ENCODE measurements at places on chromosomes 2 and 18. TPM values are rescaled to one million over a fixed set of nuclear protein-coding genes. Genes with fewer than 3 reads are reported as not detected.

METTL8 gene
- 53.4 TPM for total RNA-seq

AGAP1 gene
- 49.1 TPM for total RNA-seq

NGEF gene
- total RNA-seq, result 5.4 TPM

LYPD6 gene
- total RNA-seq, result 4.8 TPM

ZFAND2B gene
- 20.2 TPM for total RNA-seq

EPG5 gene
- 20.7 TPM for total RNA-seq

TOGARAM2 gene
- total RNA-seq, result 0.62 TPM

REG1A gene
- 8.2 TPM for total RNA-seq

ALPG gene
- 0.94 TPM for total RNA-seq

CRYGC gene
- not detected for total RNA-seq

IL1RL2 gene
- 0.11 TPM for total RNA-seq

NT5C1B gene
- total RNA-seq, result not detected

SFTPB gene
- 7.6 TPM for total RNA-seq

GRCh38 chr18:24764766-24765165 lies 304.3 kb downstream of the HRH4 start:
- H3K4me3 ChIP-seq, result no peak overlapping the region
- no peak for DNase-seq
- no peaks in the 10 kb centered on the region for H3K27me3 ChIP-seq
- no peak overlapping the region for H3K27ac ChIP-seq
- peaks cover 9% of the 10 kb centered on the region for H3K36me3 ChIP-seq

DNA sequence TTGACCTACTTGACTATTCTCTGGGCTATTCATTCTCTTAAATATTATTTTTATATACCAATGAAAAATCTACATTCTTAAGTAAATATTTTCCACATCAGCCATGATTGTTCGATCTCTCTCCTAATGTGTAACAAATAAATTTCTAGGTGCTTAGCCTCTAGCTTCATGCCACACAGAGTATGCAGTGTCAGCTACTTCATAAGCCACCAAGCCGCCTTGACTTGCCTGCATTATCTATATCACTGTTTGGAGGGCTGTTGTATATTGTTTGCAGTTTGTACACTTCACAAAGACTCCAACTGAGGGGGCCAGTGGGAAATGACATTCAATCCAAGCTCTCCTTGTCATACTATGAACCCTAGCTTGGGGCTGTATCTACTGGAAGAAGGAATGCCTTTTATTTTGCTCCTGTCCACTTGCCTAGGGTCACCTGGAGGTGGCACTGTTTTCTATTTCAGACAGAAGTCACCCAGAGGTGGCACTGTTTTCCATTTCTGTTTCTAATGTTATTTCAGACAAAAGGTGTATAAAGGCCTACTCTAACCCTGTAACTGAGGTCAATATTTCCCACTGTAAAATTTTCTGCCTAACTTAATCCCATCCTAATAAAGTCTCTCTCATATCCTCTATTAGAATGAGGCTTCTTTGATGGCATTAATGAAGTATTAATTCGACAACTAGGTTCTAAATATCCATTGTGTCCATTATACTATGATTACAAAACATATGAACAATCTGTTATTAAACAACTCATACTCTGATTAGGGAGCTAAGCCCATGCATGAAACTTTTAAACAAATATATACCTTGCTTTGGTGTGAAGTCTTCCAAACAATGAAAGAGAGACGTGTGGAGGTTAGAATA lies 36.4 kb downstream of the COL5A2 start:
- peaks cover 7% of the 10 kb centered on the region for H3K4me1 ChIP-seq
- no peak overlapping the region for H3K27ac ChIP-seq
- H3K27me3 ChIP-seq, result no peaks in the 10 kb centered on the region
- peak; percentile 50 for DNase-seq
- H3K4me3 ChIP-seq, result no peak overlapping the region

GRCh38 chr2:2856723-2857415 lies 520.7 kb downstream of the EIPR1 start:
- H3K4me3 ChIP-seq, result no peak overlapping the region
- DNase-seq, result no peak
- H3K36me3 ChIP-seq, result no peaks in the 10 kb centered on the region
- no peak overlapping the region for H3K27ac ChIP-seq
- H3K27me3 ChIP-seq, result no peaks in the 10 kb centered on the region

DNA sequence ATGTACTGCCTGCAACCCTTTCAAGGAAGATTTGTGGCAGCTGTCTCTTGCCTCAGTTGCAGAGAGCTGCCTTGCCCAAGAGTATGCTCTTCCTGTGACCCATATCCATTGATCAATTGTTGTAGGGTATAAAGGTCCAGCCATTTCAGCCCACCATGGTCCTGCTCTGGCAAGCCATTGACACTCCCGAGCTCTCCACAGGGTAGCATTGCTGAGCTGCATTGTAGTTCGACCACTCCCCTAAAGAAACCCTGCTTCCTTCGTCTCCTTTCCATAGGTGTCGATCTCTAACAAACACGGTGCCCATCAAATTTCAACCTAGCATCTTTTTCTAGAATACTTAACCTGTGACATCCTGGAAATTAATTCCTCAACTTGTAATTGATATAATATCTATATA lies 104.9 kb upstream of the NDUFV2 start:
- H3K4me1 ChIP-seq, result peaks cover 16% of the 10 kb centered on the region
- H3K27ac ChIP-seq, result no peak overlapping the region
- H3K27me3 ChIP-seq, result no peaks in the 10 kb centered on the region
- H3K4me3 ChIP-seq, result no peak overlapping the region
- DNase-seq, result no peak
- H3K36me3 ChIP-seq, result no peaks in the 10 kb centered on the region

- H3K36me3 ChIP-seq, result no peaks in the 10 kb centered on the region
- no peak for DNase-seq
- peaks cover 15% of the 10 kb centered on the region for H3K4me1 ChIP-seq
- H3K27ac ChIP-seq, result 0 out of 2 replicates have a peak overlapping the region, but pooled peaks have one; percentile 28
- H3K27me3 ChIP-seq, result no peaks in the 10 kb centered on the region
These were observed 116.1 kb upstream of the OTX1 start for GRCh38 chr2:62934517-62934916.

GRCh38 chr2:222622910-222623309 lies 33.0 kb downstream of the FARSB start:
- no peak overlapping the region for H3K27ac ChIP-seq
- H3K36me3 ChIP-seq, result peaks cover 59% of the 10 kb centered on the region
- DNase-seq, result no peak
- no peaks in the 10 kb centered on the region for H3K27me3 ChIP-seq
- H3K4me1 ChIP-seq, result no peaks in the 10 kb centered on the region

DNA sequence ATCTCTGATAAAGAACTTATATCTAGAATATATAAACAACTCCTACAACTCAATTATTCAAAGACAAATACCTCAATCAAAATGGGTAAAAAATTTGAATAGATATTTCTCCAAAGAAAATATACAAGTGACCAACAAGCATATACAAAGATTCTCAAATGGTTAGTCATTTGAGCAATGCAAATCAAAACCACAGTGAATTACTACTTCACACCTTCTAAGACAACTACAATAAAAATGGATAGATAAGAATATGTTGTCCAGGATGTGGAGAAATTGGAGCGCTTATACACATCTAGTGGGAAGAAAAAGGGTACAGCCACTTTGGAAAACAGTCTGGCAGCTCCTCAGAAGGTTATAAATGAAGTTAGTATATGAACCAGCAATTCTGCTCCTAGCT lies 332.9 kb downstream of the TGIF1 start:
- DNase-seq, result no peak
- peaks cover 9% of the 10 kb centered on the region for H3K36me3 ChIP-seq
- H3K27ac ChIP-seq, result no peak overlapping the region
- peaks cover 8% of the 10 kb centered on the region for H3K4me1 ChIP-seq
- H3K27me3 ChIP-seq, result no peaks in the 10 kb centered on the region

DNA sequence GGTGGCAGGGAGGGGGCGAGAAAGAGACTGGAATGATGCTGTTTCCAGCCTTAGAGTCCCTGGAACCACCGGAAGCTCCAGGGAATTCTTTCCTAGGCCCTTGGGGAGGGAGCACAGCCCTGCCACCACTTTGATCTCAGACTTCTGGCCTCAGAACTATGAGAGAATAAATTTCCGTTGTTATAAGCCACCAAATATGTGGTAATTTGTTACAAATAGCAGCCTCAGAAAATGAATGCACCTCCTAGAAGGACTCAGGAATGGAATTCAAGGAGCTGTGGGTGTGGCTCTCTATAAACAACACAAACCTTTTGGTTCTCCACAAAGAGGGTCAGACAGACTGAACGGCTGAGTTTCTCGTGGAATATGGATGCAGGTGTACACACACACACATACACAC lies 144.5 kb downstream of the ACKR3 start:
- no peaks in the 10 kb centered on the region for H3K36me3 ChIP-seq
- H3K27me3 ChIP-seq, result no peaks in the 10 kb centered on the region
- no peak overlapping the region for H3K27ac ChIP-seq
- no peak for DNase-seq
- no peak overlapping the region for H3K4me3 ChIP-seq
- H3K4me1 ChIP-seq, result no peaks in the 10 kb centered on the region

GRCh38 chr18:9022397-9023155 lies 79.9 kb upstream of the NDUFV2 start:
- 0 out of 2 replicates have a peak overlapping the region, but pooled peaks have one; percentile 69 for H3K27ac ChIP-seq
- H3K4me1 ChIP-seq, result peaks cover 12% of the 10 kb centered on the region
- no peaks in the 10 kb centered on the region for H3K27me3 ChIP-seq
- H3K4me3 ChIP-seq, result no peak overlapping the region
- DNase-seq, result no peak

GRCh38 chr2:229855116-229855515 lies 66.7 kb downstream of the TRIP12 start:
- no peak overlapping the region for H3K27ac ChIP-seq
- H3K36me3 ChIP-seq, result peaks cover 55% of the 10 kb centered on the region
- DNase-seq, result no peak
- H3K4me3 ChIP-seq, result no peak overlapping the region
- no peaks in the 10 kb centered on the region for H3K27me3 ChIP-seq

- no peaks in the 10 kb centered on the region for H3K36me3 ChIP-seq
- peak overlapping the region; percentile 6 for H3K27ac ChIP-seq
- H3K4me1 ChIP-seq, result peaks cover 14% of the 10 kb centered on the region
- H3K27me3 ChIP-seq, result no peaks in the 10 kb centered on the region
These were observed 121.9 kb downstream of the HDAC4 start for GRCh38 chr2:239278941-239279365.

DNA sequence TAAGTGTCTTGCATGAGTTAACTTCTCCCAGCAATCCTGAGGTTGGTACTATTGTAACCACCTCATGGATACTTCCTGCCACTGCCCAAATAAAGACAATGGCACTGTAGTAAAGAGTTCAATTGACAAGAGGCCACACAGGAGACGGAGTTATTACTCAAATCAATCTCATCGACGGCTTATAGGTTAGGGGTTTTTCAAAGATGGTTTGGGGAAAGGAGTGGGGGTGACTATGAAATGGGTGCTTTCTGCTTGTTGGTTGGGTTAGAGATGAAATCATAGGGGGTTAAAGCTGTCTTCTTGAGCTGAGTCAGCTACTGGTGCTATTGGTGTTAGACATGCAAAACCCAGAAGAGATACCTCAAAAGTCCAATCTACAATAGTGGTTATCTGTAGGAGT lies 1258.0 kb upstream of the ZEB2 start:
- peaks cover 16% of the 10 kb centered on the region for H3K4me1 ChIP-seq
- DNase-seq, result no peak
- H3K27me3 ChIP-seq, result no peaks in the 10 kb centered on the region

GRCh38 chr2:177711483-177712265 lies 319.1 kb downstream of the AGPS start:
- DNase-seq, result no peak
- H3K27me3 ChIP-seq, result peaks cover 32% of the 10 kb centered on the region
- peaks cover 5% of the 10 kb centered on the region for H3K4me1 ChIP-seq
- H3K27ac ChIP-seq, result no peak overlapping the region
- no peaks in the 10 kb centered on the region for H3K36me3 ChIP-seq

DNA sequence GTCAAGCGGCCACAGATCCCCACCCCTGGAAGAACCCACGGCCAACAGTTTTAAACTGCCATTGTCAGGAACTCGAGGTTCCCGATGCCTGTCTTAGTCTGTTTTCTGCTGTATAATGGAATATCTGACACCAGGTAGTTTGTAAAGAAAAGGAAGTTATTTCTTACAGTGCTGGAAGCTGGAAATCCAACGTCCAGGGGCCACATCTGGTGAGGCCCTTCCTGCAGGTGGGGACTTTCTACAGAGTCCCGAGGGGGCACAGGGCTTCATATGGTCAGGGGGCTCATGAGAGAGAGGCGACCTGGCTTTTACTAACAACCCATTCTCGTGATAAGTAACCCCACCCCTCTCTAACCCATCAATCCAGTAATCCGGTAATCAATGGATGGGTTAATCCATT lies 501.6 kb upstream of the MYT1L start:
- H3K4me3 ChIP-seq, result no peak overlapping the region
- H3K27ac ChIP-seq, result no peak overlapping the region
- DNase-seq, result no peak
- H3K27me3 ChIP-seq, result no peaks in the 10 kb centered on the region
- H3K4me1 ChIP-seq, result peaks cover 6% of the 10 kb centered on the region
- 0 out of 2 replicates have a peak, but pooled peaks cover 3% of the 10 kb centered on the region for H3K36me3 ChIP-seq

- peaks cover 46% of the 10 kb centered on the region for H3K4me1 ChIP-seq
- H3K27me3 ChIP-seq, result no peaks in the 10 kb centered on the region
- H3K4me3 ChIP-seq, result no peak overlapping the region
- H3K27ac ChIP-seq, result no peak overlapping the region
These were observed 421.7 kb downstream of the TGIF1 start for GRCh38 chr18:3871687-3872086.

GRCh38 chr2:26619521-26619951 lies 21.6 kb downstream of the CIB4 start:
- H3K27ac ChIP-seq, result no peak overlapping the region
- H3K36me3 ChIP-seq, result no peaks in the 10 kb centered on the region
- no peak for DNase-seq
- H3K4me3 ChIP-seq, result no peak overlapping the region
- peaks cover 35% of the 10 kb centered on the region for H3K27me3 ChIP-seq

DNA sequence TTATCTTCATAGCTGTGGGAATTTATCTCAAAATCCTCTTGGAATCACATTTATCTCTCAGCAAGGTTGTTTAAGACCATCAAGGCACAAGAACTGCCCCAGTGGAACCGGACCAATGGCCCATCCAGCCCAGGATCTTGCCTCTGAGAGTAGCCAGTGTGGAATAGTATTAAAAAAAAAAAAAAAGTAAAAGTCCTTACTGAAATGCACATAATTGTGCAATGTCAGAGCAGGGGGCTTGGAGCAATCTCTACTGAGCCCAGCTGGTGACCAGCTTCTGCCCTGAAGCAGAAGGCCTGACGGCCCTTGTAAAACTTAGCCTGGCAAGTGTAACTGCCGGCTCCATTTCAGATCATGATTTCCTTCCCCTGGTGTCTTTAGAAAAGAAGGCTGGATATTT lies 355.6 kb upstream of the PIK3C3 start:
- no peak overlapping the region for H3K4me3 ChIP-seq
- no peak overlapping the region for H3K27ac ChIP-seq
- no peaks in the 10 kb centered on the region for H3K27me3 ChIP-seq
- H3K4me1 ChIP-seq, result peaks cover 14% of the 10 kb centered on the region

GRCh38 chr18:56851774-56852173 lies 200.6 kb downstream of the WDR7 start:
- H3K27me3 ChIP-seq, result no peaks in the 10 kb centered on the region
- no peak overlapping the region for H3K27ac ChIP-seq
- no peak overlapping the region for H3K4me3 ChIP-seq
- DNase-seq, result no peak
- H3K4me1 ChIP-seq, result peaks cover 9% of the 10 kb centered on the region
- peaks cover 8% of the 10 kb centered on the region for H3K36me3 ChIP-seq

GRCh38 chr2:14756122-14756541 lies 123.6 kb downstream of the LRATD1 start:
- H3K36me3 ChIP-seq, result no peaks in the 10 kb centered on the region
- no peak overlapping the region for H3K4me3 ChIP-seq
- H3K4me1 ChIP-seq, result no peaks in the 10 kb centered on the region
- no peak overlapping the region for H3K27ac ChIP-seq
- no peak for DNase-seq
- H3K27me3 ChIP-seq, result no peaks in the 10 kb centered on the region

Measured in WTC11 (cell line).